Activated CD4-positive, CD25-positive, alpha-beta regulatory T cell (primary cell): ENCODE measurements at places on chromosomes 1 and 21.

GRCh38 chr1:52925571-52926005, 1.5 kb upstream of the SCP2 start:
- no peak for DNase-seq

GRCh38 chr1:172477216-172477615, 33.3 kb upstream of the PIGC start:
- DNase-seq: no peak

- peak; percentile 64 for DNase-seq
These were observed 2.9 kb upstream of the S100A2 start for GRCh38 chr1:153568367-153569099.

- no peak for DNase-seq
These were observed 39.1 kb downstream of the CLIC6 start for GRCh38 chr21:34707876-34708325.

DNA sequence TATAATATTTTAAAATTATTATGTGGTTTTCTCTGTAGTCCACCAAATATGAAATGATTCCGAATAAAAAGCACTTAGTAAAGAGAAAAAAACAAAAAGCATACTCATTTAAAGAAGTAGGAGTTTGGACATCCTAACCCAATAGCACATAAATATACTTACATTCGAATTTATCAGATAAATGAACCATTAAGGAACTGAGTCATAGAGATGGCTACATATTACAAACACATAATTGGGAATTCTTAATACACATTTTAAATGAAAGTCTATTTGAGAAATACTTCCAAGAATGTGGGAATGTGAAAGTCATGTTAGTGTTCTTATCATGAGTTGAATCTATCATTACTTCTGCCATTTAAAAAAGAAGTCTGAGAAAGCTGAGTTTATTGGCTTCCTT, 75.0 kb downstream of the USP24 start:
- no peak for DNase-seq
